Activated effector memory CD4-positive, alpha-beta T cell treated with anti-CD3 and anti-CD28 coated beads, Interleukin-2, amount 50 U/mL, for 16 hours (primary cell): ENCODE measurements at places on chromosomes 16 and 17.
A peak's percentile ranks its signal among the peaks of the same experiment; 100 is the strongest.

DNA sequence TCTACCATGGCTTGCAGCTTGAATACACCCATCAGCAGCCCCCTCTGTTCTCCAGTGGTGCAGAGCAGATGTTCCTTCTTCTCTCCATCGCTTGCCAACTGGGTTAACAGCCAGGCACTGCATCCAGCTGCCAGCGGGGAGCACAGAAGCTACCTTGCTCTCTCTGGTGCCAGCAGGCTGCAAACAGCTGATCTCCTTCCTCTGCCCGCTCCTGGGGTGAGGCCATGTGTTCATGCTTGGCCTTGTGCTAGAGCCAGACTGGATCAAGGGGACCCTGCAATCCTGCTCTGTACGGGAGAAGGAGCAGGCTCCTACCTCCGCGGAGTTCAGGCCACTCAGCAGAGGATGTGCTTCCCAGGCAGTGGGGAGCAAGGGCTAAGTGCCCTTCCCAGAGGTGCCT, 24.1 kb upstream of the ENGASE start:
- DNase-seq, result peak; percentile 39

DNA sequence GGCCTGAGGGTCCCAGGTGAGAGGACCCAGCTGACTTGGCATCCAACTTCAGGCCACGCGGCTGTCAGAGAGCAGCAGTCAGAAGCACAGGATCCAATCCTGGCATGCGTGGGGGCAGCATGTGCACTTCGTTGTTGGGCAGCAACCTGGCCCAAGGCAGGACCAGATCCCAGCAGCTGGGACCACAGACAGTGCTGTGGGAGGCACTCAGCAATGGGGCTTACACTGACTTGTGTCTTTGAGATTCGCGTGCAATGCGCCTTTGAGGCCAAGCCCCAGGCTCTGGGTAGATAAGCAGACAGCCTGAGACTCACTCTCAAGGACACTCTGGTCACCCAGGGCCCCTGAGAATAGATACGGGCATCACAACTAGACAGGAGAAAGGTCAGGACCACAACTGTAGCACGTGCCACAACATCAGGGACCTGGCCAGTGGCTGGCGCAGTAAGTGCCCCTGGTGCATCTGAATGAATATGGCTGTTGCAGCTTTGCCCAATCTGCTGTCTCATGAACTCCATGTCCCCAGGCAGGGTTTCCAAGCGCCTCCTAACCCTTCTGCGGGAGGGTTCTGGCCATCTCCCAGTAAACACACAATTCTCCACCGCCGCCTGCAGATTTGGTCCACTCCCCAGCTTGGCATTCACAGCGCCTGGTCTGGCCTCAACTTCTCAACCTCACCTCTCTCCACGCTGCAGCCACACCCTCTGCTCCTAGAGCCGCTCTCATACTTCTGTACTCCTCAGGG, 3.2 kb downstream of the PAM16 start:
- no peak for DNase-seq

- DNase-seq, result no peak
Measured at GRCh38 chr17:10021272-10021984, 116.4 kb upstream of the RCVRN start.

- DNase-seq, result peak; percentile 72
Measured at GRCh38 chr16:4200000-4200780, 41.7 kb downstream of the SRL start.

DNA sequence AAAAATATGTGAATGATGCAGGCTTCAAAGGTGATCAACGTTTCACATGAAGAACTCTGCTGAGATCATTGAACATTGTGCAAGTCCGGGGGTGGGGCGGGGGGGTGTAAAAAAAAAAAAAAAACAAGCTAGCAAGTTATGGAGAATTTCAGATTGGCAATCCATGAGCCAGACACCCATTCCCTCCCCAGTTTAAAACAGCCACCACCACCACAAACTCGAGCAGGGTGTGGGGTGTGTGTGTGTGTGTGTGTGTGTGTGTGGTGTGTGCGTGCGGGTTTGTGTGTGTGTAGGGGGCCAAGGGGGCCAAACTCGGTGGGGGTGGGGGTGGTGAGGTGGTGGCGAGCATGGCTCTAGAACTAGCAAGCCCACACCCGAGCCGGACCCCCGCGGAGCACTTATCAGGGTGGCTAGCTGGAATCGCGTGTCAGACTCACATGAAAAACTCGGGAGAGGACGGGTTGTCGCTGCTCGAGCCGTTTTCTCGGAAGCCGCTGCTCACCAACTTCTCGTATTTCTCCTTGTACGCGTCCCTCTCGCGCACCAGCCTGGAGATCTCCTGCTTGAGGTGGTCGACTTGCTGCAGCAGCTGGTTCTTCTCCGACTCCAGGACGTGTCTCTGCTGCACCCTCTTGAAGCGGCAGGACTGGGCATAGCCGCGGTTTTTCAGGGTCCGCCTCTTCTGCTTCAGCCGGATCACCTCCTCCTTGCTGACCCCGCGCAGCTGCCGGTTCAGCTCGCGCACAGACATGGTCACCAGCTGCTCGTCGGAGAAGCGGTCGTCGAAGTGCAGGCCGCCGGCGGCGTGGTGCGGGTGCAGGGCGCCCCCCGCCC, 2.0 kb downstream of the MAF start:
- peak; percentile 82 for DNase-seq

DNA sequence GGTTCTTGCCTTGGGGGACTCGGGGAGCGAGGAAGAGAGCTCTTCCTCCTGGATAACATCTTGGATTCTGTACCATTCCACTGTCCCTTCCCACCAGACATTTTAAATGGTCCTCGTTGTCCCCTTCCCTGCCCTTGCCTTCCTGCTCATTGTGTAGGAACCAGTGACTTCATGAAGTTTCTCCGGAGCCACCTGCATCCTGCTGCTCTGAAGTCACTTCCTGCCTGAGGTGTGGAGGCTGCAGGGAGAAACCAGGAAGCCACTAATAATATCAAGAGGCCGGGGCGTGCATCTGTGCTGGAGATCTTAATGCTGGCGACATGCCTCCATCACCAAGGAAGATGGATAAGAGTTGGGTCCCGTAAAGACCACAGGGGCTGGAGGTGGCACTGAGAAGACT, 6.2 kb upstream of the SLC16A13 start:
- peak; percentile 83 for DNase-seq

DNA sequence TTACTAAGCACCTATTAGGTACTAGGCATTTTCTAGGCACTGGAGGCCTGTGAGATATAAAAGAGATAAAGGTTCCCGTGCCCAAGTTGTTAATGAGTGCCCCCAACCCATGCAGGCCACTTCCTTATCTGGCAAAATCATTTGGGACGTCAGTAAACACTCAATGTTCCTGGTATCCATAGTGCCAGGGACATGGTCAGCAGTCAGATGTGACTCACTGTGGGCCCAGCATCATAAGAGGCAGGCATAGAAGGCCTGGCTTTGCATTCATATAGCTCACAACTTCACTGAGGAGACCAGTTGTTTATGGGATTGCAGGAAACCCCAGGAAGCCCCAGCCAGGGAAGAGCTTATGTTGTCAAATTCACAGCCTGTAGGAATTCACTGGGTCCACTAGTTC, 81.1 kb downstream of the MRC2 start:
- DNase-seq, result no peak

DNA sequence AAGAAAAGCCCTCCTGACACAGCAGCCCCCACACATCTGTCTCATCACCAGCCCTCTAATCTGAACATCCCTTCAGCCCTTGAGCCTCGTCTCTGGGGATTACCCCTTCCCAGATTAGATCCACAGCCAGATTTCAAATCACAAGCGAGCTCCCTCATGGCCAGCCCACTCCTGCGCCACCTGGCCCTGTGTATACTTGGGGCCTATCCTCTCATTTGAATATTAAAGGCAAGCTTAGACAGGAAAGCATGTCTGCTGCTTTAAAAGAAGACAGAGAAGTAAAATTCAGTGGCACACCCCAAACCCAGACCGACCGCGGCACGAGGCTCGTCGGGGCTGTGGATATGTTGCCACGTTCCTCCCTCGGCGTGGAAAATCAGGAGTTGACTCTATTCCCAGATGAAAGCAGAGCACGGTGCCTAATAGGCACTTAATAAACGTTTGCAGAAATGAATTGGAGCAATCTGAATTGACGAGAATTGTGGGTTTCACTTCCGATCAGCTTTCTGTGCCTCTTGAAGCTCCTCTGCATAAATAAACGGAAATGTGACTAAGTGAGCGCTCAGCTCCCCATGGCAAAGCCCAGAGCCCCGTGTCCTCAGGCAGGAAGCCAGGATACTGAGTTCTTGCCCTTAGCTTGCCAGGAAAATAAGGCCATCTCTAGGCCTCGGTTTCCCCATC, 108.0 kb downstream of the CCDC182 start:
- DNase-seq, result no peak

GRCh38 chr16:20285993-20286499, 41.3 kb downstream of the GP2 start:
- no peak for DNase-seq

DNA sequence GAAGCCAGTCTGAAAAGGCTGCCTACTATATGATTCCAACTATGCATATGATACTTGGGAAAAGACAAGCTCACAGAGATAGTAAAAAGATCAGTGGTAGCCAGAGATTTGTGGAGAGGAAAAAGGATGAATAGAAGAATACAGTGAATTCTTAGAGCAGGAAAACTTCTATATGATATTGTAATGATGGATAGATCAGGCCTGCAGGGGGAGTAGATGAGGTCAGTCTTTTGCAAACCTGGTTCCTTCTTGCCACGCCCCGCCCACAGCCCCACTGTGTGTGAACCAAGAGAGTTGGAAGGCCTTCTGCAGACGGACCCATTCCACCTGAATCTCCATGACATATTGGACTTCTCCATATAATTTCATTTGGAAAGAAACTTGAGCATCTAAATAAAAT, 761 bp upstream of the CCL8 start:
- no peak for DNase-seq

DNA sequence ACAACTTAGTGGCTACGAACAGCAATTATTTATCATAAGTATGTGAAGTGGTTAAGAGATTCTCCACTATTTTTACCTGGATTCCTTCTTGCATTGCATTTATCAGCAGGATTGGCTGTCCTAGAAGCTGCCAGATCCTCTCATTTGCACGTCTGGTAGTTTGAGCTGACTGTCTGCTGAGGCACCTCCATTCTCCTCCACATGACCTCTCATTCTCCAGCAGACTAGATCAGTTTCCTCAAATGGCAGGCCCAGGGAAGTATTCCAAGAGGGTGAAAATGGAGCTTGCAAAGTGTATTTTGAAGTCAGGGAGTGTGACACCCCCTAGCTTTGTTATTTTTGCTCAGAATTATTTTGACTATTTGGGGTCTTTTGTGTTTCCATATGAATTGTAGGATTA, 870.1 kb downstream of the CDH11 start:
- DNase-seq, result no peak

- DNase-seq, result no peak
Measured at GRCh38 chr17:77264617-77265230, 124.0 kb downstream of the SEC14L1 start.

GRCh38 chr16:75261590-75262078, 10.2 kb upstream of the BCAR1 start:
- no peak for DNase-seq

- DNase-seq, result no peak
Measured at GRCh38 chr16:89822188-89823086, 5.8 kb upstream of the SPIRE2 start.

GRCh38 chr16:49458656-49459445, 85.2 kb downstream of the C16orf78 start:
- DNase-seq, result peak; percentile 41

DNA sequence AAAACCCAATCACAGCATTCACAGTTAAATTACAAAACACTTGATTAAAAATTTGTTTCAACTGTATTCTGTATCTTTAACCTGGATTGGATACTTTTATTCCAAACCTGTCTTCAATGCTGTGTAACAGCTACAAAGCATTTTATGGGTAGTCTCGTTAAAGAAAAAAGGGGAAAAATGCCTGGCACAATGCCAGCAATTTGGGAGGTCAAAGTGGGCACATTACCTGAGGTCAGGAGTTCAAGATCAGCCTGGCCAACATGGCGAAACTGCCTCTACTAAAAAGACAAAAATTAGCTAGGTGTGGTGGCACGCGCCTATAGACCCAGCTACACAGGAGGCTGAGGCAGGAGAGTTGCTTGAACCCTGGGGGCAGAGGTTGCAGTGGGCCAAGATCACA, 4.0 kb downstream of the GNA13 start:
- DNase-seq, result no peak

DNA sequence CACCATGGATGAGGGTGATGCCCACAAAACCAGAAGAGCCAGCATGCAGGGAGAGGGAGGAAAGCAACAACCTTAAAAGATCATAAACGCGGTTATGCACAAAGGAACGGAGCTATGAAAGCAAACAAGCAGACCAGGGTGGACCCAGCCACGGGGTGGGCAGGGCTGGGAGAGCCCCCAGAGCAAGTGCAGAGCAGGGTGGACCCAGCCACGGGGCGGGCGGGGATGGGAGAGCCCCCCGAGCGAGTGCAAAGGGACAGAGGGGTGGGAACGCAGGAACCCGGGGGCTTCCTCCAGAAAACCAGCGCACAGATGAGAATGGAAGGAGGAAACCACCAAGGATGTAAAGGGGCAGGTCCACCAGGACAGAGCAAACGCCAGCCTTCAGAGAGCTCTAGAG, 33.2 kb downstream of the CCDC57 start:
- no peak for DNase-seq

- DNase-seq, result no peak
Measured at GRCh38 chr17:45276031-45276430, 14.1 kb upstream of the SPATA32 start.

GRCh38 chr16:29899516-29900101, at the start of gene SEZ6L2:
Gene SEZ6L2 (minus strand): TSS chr16:29899550. CDS start chr16:29899019, 531 bp downstream.
- DNase-seq, result peak; percentile 92

- no peak for DNase-seq
Measured at GRCh38 chr16:87648698-87649487, 46.6 kb downstream of the JPH3 start.

GRCh38 chr16:70788668-70789594, 12.0 kb downstream of the VAC14 start:
- no peak for DNase-seq

- no peak for DNase-seq
Measured at GRCh38 chr17:6577686-6578263, 21.4 kb upstream of the PITPNM3 start.

DNA sequence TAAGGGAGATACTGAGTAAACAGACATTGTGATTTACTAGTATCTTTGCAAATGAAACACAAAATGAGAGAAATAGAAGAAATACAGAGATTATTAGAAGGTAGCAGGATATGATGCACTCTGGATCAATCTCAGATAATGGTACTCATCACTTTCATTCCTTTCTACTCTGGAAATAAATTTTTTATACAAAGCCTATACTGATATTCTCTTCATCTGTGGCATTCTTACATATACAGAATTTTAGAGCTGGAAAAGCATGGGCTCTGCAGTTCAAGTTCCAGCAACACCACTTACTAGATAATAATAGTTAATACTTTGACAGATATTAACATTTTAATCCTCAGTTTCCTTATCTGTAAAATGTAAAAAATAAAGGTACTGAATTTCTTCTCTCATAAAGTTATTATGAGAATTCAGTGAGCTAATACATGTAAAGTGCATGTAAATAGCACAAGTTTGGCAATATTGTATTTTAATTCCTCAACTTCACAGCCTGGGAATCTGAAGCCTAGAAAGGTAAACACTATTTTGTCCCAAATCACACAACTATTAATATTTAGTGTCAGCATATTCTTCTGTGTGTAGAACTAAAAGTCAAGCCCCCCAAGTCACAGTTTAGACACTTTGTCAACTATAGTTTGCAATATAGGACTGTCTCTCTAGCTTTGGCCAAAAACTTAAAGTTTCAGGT, 6.5 kb downstream of the RNF43 start:
- DNase-seq, result no peak

GRCh38 chr16:48608871-48609651, 919 bp downstream of the N4BP1 start:
- DNase-seq, result peak; percentile 79
